Aorta (tissue), 5 donors: ENCODE measurements at places on chromosomes 11 and 22. TPM values are rescaled to one million over a fixed set of nuclear protein-coding genes. Genes with fewer than 3 reads are reported as not detected.

The ADORA2A gene
- total RNA-seq, result 4.5 TPM

The MRGPRF gene
- 75.7 TPM for total RNA-seq

The MMP27 gene
- total RNA-seq, result not detected

The PHF21B gene
- 0.75 TPM for total RNA-seq

GRCh38 chr11:57432714-57433163 is 5.8 kb upstream of the SLC43A3 start:
- H3K4me3 ChIP-seq, result no peak overlapping the region
- DNase-seq, result peak; percentile 69
- no peaks in the 10 kb centered on the region for H3K36me3 ChIP-seq
- no peaks in the 10 kb centered on the region for H3K27me3 ChIP-seq

- H3K27me3 ChIP-seq, result no peaks in the 10 kb centered on the region
- no peak overlapping the region for H3K27ac ChIP-seq
- H3K4me3 ChIP-seq, result no peak overlapping the region
- no peak for DNase-seq
- no peaks in the 10 kb centered on the region for H3K36me3 ChIP-seq
- peaks cover 5% of the 10 kb centered on the region for H3K4me1 ChIP-seq
Observed at GRCh38 chr22:24473284-24473683, 21.8 kb upstream of the UPB1 start.

DNA sequence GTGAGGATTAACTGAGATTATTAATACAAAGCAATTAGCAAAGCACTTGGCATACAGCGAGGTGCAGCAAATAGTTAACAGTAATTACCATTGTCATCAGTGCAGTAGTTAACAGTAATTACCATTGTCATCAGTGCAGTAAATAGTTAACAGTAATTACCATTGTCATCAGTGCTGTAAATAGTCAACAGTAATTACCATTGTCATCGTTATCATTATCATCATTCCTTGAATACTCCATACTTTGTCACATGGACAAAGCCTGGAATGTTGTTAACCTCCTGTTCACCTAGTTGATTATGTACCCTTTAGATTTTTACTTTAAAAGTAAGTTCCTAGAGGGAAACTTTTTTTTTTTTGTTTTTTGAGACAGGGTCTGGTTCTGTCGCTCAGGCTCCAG is 19.5 kb upstream of the LYVE1 start:
- no peaks in the 10 kb centered on the region for H3K27me3 ChIP-seq
- peaks cover 16% of the 10 kb centered on the region for H3K36me3 ChIP-seq
- H3K4me1 ChIP-seq, result peaks cover 2% of the 10 kb centered on the region

- H3K27ac ChIP-seq, result no peak overlapping the region
- DNase-seq, result peak; percentile 69
- H3K36me3 ChIP-seq, result peaks cover 2% of the 10 kb centered on the region
- no peak overlapping the region for H3K4me3 ChIP-seq
- H3K4me1 ChIP-seq, result no peaks in the 10 kb centered on the region
Observed at GRCh38 chr11:69657911-69658625, 17.1 kb downstream of the LTO1 start.

DNA sequence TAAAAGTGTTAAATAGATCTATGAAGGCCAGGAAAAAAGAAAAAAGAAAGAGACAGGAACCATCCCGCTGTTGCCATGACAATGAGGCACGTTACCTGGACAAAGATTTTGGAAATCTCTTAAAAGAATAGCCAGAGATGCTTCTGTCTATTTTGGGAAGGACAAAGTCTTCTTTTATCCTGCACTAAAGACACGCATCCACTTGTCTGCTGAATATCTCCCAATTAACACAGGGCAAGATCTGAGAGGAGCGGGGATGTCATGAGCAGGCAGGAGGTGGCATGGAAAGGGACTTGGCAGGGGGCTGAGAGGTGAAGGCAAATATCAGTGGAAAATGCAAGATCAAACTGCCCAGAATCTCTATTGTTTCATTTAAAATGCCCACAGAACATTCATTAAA is 153.8 kb upstream of the BLID start:
- H3K36me3 ChIP-seq, result no peaks in the 10 kb centered on the region
- no peaks in the 10 kb centered on the region for H3K4me1 ChIP-seq
- no peak for DNase-seq
- no peak overlapping the region for H3K4me3 ChIP-seq

DNA sequence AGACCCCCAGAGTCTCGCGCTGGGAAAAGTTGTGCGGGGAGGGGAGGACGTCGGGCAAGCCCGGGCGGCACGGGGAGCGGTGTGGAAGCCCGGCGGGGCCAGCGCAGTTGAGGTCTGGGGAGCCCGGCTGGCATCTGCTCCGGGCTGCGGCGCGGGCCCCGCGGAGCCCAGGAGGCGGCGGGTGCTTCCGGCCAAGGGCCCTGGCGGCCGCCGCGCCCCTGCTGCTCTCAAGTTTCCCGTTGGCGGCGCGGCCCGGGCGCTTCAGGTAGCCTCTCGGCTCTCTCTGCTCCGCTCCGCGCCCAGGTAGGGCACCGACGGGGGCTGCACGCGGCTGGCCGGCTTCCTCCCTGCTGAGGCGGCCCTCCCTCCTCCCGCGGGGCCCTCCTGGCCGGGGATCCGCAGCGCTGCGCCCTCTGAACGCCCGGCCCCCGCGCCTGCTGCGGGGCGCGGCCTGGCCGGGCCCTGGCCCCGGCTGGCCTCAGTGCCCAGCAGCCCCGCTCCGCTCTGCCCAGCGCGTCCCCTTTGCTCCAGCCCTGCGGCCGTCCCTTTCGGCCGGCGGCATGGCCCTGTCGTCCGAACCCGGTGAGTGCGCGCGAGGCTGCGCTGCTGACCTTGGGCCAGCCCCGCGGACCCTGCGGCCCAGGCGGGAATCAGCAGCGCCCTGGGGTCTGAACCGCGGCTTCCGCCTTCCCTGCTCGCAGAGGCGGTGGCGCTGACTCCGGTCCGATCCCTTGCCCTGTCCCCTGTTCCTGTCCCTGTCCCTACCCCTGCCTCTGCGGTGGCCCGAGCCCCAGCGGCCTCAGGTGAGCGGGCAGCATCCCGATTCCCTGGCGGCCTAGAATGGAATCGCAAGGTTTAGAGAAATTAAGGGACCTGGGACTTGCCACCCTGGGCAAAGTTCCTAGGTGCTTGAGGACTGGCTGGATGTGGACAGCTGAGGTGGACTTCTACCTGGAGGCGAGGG is 4.3 kb upstream of the AMPD3 start:
- H3K4me3 ChIP-seq, result peak overlapping the region; percentile 52
- no peaks in the 10 kb centered on the region for H3K27me3 ChIP-seq
- no peaks in the 10 kb centered on the region for H3K4me1 ChIP-seq
- H3K27ac ChIP-seq, result no peak overlapping the region
- no peaks in the 10 kb centered on the region for H3K36me3 ChIP-seq
- DNase-seq, result no peak

DNA sequence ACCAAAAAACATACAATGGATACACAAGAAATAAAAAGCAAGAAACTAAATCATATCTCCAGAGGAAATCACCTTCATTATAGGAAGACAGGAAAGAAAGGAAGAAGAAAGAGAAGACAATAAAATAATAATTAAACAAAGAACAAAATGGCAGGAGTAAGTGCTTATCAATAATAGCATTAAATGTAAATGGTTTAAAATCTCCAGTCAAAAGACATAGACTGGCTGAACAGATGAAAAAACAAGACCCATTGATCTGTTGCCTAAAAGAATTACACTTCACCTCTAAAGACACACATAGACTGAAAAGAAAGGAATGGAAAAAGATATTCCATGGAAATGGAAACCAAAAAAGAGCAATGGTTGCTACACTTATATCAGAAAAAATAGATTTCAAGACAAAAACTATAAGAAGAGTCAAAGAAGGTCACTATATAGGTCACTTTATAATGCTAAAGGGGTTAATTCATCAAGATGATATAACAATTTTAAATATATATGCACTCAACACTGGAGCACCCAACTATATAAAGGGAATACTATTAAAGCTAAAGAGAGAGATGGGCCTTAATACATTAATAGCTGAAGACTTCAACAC is 118.4 kb upstream of the SESN3 start:
- no peaks in the 10 kb centered on the region for H3K27me3 ChIP-seq
- H3K4me3 ChIP-seq, result no peak overlapping the region
- DNase-seq, result no peak
- H3K27ac ChIP-seq, result no peak overlapping the region
- no peaks in the 10 kb centered on the region for H3K4me1 ChIP-seq
- H3K36me3 ChIP-seq, result no peaks in the 10 kb centered on the region

- H3K27me3 ChIP-seq, result peaks cover 1% of the 10 kb centered on the region
- H3K4me1 ChIP-seq, result no peaks in the 10 kb centered on the region
- no peaks in the 10 kb centered on the region for H3K36me3 ChIP-seq
- no peak for DNase-seq
Observed at GRCh38 chr11:64715110-64715509, 7.9 kb downstream of the NRXN2 start.

DNA sequence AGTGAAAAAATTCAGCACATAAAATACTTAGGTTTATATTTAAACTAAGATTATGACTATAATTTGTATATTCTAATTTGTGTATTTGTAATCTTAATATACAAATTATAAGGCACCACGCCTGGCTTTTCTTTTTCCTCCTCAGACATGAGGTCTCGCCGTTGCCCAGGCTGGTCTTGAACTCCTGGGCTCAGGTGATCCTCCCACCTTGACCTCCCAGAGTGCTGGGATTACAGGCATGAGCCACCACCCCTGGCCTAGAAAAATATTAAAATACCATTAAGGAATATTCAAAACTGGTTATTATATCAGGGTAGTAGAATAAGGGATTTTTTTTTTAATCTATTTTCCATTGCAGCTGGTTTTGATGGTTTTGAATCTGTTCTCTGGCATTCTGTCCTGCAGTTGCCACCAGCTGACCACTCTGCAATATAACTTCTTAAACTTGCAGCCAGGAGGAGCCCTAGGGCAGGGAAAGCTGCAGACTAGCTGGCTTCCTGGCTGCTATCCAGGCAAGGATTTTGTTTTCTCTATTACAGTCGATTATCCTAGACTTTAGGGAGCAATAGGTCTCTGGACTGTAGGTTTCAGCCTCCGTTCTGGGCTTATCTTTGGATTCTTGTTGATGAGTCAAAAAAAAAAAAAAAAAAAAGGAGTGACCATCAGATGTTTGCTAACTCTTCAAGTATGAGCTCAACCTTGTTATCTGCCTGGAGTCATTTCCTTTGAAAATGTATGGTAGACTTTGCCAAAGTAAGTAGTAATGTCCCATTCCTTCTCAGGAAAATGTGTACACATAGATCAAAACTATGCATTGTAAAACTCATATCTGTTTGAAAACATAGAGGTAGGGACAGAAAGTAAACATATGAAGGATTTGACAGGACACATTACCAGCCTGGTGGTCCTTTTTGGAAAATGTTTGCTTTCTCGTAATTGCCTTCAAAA is 13.2 kb downstream of the POLA2 start:
- peak; percentile 76 for DNase-seq
- H3K4me3 ChIP-seq, result no peak overlapping the region
- no peaks in the 10 kb centered on the region for H3K4me1 ChIP-seq

- H3K27ac ChIP-seq, result no peak overlapping the region
- H3K4me1 ChIP-seq, result no peaks in the 10 kb centered on the region
- no peaks in the 10 kb centered on the region for H3K36me3 ChIP-seq
- H3K4me3 ChIP-seq, result no peak overlapping the region
Observed at GRCh38 chr11:26675233-26675928, 46.5 kb downstream of the SLC5A12 start.

GRCh38 chr11:69385144-69385820 is 91.3 kb downstream of the MYEOV start:
- no peaks in the 10 kb centered on the region for H3K27me3 ChIP-seq
- no peaks in the 10 kb centered on the region for H3K4me1 ChIP-seq
- no peak overlapping the region for H3K4me3 ChIP-seq
- H3K27ac ChIP-seq, result no peak overlapping the region
- DNase-seq, result no peak

DNA sequence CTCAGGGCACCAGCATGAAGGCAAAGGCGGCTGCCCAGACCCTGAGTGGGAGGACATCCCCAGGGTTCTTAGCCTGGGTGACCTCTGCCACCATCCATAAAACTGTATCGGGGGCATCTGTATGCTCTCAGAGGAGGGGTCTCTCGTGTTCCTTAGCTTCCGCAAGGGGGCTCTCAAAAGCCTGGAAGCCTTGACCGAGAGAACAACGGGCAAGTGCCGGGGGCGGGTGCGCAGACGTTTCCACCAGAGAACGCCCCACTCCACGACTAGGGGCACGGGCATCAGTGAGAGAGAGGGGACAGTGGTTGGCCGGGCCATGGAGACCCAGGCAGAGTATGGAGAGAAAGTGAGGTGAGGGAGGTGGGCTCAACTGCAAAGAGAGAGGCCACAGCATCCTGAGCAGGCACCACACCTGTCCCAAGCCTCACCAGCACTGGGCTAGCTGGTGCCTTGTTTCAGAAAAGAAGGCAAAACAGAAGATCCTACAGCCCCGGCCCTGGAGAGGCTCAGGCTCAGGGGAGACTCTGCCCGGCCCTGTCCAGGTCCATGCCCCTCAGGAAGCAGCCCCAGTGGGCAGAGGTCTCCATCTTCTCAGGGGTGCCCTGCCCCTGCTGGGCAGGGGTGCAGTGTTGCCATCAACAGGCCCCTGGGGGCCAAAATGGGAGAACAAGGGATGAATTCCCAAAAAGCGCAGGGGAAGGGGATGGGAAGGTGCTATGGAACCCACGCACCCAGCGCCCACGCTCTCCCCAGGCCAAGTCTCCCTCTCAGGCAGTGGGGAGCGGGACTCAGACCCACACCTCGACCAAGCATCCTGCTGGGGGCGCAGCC is 5.9 kb downstream of the TSPAN32 start:
- H3K27ac ChIP-seq, result no peak overlapping the region
- no peak overlapping the region for H3K4me3 ChIP-seq
- H3K36me3 ChIP-seq, result no peaks in the 10 kb centered on the region
- peak; percentile 59 for DNase-seq
- no peaks in the 10 kb centered on the region for H3K4me1 ChIP-seq

GRCh38 chr11:93734427-93735222 is 6.7 kb downstream of the TAF1D start:
- no peak for DNase-seq
- no peaks in the 10 kb centered on the region for H3K27me3 ChIP-seq
- no peak overlapping the region for H3K4me3 ChIP-seq
- H3K4me1 ChIP-seq, result no peaks in the 10 kb centered on the region
- H3K36me3 ChIP-seq, result peaks cover 2% of the 10 kb centered on the region

DNA sequence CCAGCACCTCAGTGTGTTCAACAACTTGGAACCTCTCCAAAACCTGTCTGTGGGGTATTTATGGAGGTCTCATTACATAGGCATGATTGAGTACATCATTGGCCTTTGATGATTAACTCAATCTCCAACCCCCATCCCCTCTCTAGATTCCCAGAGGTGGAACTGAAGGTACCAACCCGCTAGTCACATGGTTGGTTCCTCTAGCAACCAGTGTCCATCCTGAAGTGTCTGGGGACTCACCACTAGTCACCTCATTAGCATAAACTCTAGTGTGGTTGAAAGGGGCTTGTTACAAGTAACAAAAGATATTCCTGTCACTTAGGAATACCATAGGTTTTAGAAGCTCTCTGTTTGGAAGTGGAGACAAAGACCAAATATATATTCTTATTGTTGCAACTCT is 40.3 kb downstream of the SIK2 start:
- H3K4me1 ChIP-seq, result peaks cover 2% of the 10 kb centered on the region
- H3K4me3 ChIP-seq, result no peak overlapping the region
- H3K27me3 ChIP-seq, result no peaks in the 10 kb centered on the region
- no peak for DNase-seq
- no peak overlapping the region for H3K27ac ChIP-seq

GRCh38 chr22:32281072-32281471 is 25.9 kb upstream of the SLC5A4 start:
- no peak overlapping the region for H3K4me3 ChIP-seq
- H3K4me1 ChIP-seq, result no peaks in the 10 kb centered on the region
- H3K27ac ChIP-seq, result no peak overlapping the region
- H3K36me3 ChIP-seq, result no peaks in the 10 kb centered on the region
- DNase-seq, result no peak

- no peaks in the 10 kb centered on the region for H3K36me3 ChIP-seq
- no peak overlapping the region for H3K27ac ChIP-seq
- no peak overlapping the region for H3K4me3 ChIP-seq
- DNase-seq, result no peak
- H3K27me3 ChIP-seq, result no peaks in the 10 kb centered on the region
Observed at GRCh38 chr11:95055283-95055897, 6.2 kb downstream of the KDM4F start.
